CD4-positive, alpha-beta T cell treated with Interleukin-1 beta for 1 hour (primary cell): ENCODE measurements at places on chromosomes 12 and 14.
A peak's percentile ranks its signal among the peaks of the same experiment; 100 is the strongest.

- DNase-seq, result no peak
These were observed 9.1 kb downstream of the SINHCAF start for GRCh38 chr12:31316891-31317290.

DNA sequence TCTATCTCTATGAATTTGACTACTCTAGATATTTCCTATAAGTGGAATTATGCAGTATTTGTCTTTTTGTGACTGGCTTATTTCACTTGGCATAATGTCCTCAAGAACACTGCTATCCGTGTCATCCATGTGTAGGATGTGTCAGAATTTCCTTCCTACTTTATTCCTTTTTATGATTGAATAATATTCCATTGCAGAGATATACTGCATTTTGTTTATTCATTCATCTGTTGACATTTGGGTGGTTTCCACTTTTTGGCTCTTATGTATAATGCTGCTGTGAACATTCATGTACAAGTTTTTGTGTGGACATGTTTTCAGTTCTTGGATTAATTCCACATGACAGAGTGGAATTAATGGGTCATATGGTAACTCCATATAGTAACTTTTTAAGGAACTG lies 45.7 kb upstream of the ATP2A2 start:
- no peak for DNase-seq

DNA sequence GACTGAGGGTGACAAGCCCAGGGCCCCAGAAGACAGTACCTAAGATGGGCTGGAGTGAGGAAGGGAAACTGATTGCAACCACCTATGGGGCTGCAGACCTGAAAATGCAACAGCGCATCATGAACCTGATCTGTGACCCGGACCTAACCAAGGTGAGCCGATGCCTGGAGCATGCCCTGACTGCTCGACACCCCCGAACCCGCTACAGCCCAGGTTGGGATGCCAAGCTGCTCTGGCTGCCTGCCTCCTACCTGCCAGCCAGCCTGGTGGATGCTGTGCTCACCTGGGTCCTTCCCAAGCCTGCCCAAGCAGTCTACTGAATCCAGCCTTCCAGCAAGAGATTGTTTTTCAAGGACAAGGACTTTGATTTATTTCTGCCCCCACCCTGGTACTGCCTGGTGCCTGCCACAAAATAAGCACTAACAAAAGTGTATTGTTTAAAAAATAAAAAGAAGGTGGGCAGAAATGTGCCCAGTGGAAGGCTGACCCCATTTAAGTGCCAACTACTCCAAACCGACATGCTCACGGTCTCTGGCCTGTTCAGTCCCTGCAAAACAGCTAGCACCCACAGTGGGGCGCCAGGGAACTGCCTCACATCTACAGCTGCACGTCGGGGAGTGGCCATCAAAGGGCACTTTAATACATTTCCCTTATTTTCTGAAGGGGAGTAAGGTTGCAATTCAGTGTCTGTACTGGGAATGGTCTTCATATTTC lies 4.2 kb downstream of the RDH5 start:
- peak; percentile 75 for DNase-seq

DNA sequence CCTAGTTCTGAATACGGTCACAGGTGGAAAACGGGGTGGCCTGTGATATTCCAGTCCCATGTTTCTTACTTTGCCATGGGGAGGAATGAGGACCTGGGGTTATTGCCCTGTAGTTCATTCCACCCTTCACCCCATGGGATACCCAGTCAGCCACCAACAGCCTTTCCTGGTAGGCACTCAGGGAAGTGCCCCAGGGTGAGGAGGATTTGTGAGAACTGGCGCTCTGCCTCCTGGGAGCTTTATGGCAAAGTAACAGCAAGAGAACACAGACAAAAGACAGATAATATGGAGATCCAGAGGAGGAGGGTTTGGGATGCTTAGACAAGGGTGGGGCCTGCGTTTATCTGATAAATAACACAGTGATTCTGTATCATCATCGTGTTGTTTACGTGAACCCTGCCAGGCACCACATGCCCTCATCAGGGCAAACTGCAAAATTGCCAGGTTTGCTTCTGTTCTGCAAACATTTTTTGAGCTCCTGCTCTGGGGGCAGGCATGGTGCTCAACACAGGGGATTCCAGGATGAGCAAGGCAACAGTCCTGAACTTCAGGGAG lies 223.5 kb downstream of the SLC41A2 start:
- no peak for DNase-seq

DNA sequence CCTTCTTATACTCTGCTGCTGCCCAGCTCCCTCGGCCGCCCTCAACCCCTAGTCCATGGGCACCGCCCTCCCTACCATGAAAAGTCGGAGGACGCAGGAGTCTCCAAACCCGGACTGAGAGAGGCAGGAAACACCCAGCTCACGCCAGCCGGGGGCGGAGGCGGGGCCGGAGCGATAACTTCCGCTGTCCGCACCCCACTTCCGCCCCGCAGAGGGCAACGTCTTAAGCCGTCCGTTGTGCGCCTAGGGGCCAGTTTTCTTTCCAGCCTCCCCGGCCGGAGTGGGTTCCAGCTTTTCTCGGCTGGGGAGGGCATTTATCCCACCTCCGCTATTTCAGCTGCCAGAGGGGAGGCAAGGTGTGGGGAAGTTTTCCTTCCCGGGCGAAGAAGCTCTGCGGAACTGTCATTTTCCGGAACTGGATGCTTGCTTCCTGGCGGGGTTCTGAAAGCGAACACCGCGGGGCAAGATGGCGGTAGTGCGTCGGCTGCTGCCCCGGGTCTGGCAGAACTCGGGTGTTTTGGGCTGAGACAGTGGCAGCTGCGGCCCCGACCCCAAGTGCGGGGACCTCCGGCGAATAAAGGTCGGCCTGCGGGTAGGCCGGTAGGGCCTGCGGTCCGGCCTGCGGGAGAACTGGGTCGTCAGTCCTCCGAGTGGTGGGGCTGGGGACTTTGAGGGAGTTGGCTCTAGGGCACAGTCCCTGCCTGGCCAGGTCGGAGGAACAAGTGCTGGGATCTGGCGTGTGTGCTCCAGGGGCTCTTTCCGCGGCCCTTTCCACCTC lies at the start of the genes KCTD10 and UBE3B:
KCTD10 (minus strand) TSS at position 116 of the 778 bp plus-strand sequence; CDS start at position 78, 38 bp downstream.
UBE3B (plus strand) TSS at position 450 of the 778 bp plus-strand sequence. CDS start 5,918 bp downstream, outside the sequence.
- DNase-seq, result peak; percentile 82

- no peak for DNase-seq
These were observed 535.8 kb downstream of the PRKD1 start for GRCh38 chr14:29391801-29392200.

- DNase-seq, result no peak
These were observed 53.4 kb downstream of the SRGAP1 start for GRCh38 chr12:63897931-63898330.

DNA sequence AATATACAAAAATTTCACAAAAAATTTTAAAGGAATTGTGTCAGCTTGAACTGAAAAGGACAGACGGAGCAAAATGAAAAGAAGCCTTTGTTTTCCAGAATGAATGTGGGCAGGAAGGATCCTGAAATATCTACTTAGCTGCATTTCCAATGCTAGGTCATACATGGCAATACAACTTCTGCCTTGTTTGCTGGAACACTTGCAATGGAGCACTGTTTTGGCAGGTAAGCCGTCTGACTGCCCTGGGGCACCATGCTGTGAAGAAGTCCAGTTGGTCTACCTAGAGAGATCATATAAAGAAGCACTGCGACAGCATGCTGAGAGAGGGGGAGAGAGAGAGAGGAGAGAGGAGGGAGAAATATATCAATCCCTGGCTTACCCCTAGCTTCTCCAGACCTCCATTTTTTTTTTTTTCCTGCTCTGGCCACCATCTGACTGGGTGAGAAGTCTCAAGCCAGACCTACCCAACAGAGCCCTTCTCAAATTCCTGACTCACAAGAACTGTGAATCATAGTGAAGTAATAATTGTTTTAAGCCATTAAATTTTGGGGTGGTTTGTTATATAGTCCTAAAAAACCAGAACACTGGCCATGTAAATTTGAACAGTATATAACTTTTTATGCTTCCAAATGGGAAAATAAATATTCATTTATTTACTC lies 97.1 kb upstream of the PRICKLE1 start:
- DNase-seq, result no peak

DNA sequence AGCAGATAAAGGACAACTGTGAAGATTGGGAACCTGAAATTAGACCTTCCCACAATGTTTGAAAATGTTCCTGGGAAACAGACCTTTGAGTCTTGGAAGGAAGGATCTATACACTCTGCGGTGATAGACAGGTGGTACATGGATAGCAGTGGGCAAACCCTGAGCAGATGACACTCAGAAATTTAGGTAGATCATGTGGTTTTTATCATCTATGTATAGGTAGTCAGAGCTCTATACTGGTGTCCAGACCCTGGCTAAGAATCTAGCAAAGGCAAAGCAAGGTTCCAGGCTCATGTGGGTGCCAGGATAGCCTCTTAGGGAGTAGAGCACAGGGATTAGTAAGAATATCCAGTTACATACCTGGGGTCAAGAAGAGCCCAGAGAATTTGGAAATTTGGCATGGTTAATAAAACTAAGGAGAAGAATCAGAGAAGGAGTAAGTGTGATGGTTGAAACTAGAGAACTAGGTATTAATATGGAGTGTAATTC lies 331.2 kb upstream of the FBXO33 start:
- DNase-seq, result no peak

DNA sequence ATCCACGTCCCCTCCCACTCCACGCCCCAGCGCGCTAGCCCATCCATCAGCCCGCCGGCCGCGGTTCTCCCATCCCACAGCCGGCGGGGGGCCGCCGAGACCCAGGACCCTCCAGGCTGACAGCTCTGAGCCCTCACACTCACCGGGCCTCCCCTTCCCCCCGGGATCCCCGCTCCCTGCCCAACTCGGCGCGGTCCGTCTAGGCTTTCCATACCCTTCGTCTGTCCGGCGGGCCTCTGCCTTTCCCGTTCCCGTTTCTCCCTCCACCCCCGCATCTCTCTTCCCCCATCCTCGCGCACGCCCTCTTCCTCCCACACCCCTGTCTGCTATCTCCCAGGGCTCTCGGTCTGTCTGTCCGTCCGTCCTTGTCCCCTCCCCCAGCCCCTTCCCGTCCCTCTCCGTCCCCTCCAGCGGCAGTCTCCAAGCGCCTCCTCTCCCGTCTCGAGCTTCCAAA lies 726 bp downstream of the ZFHX2 start:
- no peak for DNase-seq

GRCh38 chr12:32016680-32017482 lies 57.7 kb downstream of the RESF1 start:
- DNase-seq, result no peak

DNA sequence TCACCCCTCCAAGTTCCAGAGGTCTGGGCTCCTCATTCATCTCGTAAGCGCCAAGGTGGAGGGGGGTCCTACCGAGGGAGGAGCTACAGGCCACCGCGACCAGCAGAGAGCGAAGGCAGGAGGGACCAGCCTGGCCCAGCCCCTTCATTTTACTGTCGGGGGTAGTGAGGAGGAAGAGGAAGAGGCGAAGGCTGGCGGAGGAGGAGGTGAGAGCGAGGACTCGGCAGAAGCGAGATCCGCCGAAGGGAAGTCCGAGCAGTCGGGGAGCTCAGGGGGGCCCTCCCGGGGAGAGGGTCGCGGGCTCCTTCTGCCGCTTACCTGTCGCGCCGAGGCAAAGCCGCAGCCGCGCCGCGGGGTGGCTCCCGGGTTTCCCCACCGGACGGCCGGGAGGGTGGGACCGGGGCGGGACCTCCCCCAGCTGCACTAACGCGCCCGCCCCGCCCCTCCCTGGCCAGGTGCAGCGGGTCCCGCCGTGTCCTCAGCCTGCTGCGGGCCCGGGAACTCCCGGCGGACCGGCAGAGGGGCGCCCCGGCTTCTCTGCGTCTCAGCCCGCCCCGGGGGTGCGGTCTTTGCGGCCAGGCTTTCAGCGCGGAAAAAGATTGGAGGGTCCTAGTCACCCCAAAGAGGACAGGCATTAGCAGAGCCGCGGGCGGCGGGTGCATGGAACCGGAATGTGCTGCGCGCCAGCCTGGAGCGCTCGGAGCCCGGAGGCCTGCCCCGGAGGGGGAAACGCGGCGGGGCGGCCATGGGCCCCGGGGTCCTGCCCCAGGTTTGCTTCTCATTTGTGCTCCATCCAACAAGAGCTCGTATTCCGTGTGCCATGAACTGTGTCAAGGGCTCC lies at the start of gene GALNT6:
GALNT6 (minus strand) TSS at position 124 of the 841 bp plus-strand sequence. CDS start 11,625 bp downstream, outside the sequence.
- peak; percentile 79 for DNase-seq

GRCh38 chr12:121089031-121089812 lies 43.5 kb upstream of the P2RX7 start:
- no peak for DNase-seq

DNA sequence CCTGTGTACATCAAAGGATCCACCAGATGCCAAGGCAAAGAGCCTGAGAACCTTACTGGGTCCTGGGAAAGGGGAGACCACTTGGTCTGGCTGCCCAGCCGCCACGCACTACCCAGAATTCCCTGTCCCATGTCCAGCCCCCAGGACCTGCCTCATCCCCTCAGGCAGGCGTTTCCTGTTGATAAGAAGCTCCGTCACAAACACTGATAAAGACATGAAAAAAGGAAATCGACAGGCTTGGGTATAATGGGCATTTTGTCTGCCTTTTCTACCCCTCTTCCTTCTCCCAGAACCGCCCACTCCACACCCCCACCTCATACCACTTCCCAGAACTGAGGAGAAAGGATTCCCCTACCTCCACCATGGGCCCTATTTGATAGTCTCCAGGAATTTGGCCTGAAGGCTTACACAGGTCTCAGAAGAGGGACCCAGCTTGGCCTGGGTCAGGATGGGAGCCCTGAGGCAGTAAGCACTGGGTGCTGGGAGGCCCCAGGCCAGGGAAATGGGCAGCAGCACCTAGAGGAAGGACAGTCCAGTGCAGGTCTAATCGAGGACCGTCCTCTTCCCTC lies 18.8 kb downstream of the ACVRL1 start:
- DNase-seq, result no peak

DNA sequence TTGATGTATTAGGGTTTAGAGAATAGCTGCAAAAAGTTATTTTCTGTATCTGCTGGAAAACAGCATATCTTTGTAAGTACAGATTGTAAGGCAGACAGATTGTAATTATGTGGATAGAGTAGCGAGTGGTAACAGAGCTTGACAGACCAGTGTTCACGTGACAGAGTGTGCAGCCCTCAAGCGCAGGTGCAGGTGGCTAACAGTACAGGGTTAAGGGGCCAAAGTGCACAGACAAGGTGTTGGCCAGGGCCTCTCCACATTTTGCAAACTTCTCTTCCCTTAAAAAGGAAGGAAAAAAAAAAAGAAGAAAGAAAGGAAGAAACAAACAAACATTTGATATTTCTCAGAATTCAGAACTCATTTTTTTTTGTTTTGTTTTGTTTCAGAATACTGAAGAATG lies 25.2 kb upstream of the KLHL42 start:
- DNase-seq, result no peak

GRCh38 chr14:68124050-68124449 lies 304.5 kb downstream of the RAD51B start:
- no peak for DNase-seq

- no peak for DNase-seq
These were observed 382.5 kb downstream of the RPS29 start for GRCh38 chr14:49203676-49204075.

DNA sequence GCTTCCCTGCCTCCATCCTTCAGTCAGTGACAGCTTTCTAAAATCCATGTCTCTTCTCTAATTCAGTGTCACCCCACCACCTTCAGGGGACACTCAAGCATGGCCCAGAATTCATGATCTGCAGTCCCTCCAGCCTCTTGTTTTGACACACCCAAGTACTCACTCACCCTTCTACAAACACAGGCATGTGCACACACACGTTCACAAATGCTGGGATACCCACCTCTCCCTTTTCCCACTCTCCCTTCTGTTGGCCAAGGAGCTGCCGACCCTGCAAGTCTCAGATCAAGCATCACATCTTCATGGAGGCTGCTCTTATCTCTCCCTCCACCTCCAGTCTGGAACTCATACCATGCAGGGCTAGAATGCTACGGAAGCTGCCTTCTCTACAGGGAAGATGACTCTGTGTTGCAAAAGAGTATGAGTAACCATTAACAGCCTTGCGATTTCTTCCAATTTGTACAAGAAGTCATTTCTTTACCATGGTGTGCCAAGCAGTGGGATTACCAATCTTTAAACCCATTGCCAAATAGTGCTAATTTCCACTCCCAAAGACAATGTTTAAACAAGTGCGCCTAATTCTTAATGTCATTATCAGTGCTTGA lies 196.1 kb downstream of the BCL11B start:
- no peak for DNase-seq

GRCh38 chr14:77031759-77032490 lies 3.4 kb upstream of the IRF2BPL start:
- no peak for DNase-seq
